ENCODE measurements at places on chromosomes 1 and 21. TPM values are rescaled to one million over a fixed set of nuclear protein-coding genes. Genes with fewer than 3 reads are reported as not detected.

DNA sequence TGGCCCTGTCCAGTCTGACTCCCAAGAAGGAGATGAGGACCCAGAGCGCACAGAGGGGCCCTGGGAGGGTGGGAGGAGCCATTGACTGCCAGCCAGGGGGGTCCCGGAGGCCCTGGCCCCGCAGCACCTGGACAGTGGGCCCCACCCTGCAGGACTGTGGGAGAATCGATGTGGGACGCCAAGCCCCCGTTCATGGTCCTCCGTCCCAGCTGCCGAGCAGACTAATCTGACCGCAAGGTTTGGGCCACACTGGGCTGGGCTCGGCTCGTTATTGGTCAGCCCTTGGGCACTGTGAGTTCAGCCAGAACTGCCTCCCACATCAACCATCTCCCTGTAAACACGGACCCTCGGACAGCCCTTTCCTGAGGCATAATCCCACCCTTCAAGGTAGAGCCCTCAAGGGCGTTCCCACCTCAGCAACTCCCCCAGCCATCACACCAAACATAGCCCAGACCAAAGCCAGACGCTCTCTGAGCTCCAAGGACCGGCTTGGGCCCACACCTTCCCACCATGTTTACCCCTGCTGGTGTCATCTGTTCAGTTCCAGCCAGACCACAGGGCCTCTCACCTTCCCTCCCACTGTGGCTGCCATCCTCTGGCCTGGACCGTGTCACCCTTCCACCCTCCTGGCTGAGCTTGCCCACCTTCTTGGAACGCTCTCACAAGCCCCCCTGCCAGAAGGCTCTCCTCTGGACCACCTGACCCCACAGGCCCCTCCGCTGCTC, 16.2 kb upstream of the POFUT2 start:
- DNase-seq = no peak
- no peak overlapping the region for H3K27ac ChIP-seq
- no peaks in the 10 kb centered on the region for H3K27me3 ChIP-seq
- peaks cover 37% of the 10 kb centered on the region for H3K4me1 ChIP-seq
- no peak overlapping the region for H3K4me3 ChIP-seq

- peak overlapping the region; percentile 91 for H3K27ac ChIP-seq
- peak; percentile 81 for DNase-seq
- no peaks in the 10 kb centered on the region for H3K36me3 ChIP-seq
- no peaks in the 10 kb centered on the region for H3K27me3 ChIP-seq
Observed at GRCh38 chr1:110672753-110673108, 2.0 kb downstream of the KCNA3 start.

DNA sequence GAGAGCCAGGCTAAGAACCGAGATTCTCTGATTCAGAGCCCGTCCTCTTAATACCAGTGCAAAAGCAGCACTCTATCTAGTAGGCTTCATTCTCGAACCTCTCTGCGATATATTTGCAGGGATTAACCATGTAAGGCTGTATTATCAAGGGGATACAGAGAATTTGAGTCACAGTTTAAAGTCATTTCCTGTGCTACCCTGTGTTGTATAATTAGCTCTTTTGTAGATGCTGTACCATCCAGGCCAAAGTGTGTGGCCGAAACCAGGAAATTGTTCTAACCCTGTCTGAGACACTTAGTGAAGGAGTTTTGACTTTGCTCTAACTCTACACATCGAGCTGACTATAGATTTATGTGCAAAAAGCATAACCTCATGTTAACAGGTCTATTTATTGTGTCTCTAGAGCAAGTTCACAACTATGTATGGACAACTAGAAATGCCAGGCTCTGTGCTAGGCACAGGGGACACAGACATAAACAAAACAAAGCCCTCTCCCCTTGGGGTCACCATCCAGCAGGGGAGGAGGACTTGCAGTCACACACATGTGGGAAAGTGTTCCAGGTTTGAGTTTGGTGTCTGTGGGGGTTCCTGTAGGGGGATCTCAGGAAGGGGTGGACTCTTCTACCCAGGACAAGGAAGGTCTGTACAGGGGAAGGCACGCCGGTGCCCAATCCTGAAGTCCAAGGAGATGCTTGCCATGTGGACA, 182.2 kb downstream of the DHRS3 start:
- peak overlapping the region; percentile 19 for H3K27ac ChIP-seq
- H3K4me3 ChIP-seq = no peak overlapping the region
- peaks cover 71% of the 10 kb centered on the region for H3K4me1 ChIP-seq
- no peak for DNase-seq
- H3K36me3 ChIP-seq = no peaks in the 10 kb centered on the region
- no peaks in the 10 kb centered on the region for H3K27me3 ChIP-seq

DNA sequence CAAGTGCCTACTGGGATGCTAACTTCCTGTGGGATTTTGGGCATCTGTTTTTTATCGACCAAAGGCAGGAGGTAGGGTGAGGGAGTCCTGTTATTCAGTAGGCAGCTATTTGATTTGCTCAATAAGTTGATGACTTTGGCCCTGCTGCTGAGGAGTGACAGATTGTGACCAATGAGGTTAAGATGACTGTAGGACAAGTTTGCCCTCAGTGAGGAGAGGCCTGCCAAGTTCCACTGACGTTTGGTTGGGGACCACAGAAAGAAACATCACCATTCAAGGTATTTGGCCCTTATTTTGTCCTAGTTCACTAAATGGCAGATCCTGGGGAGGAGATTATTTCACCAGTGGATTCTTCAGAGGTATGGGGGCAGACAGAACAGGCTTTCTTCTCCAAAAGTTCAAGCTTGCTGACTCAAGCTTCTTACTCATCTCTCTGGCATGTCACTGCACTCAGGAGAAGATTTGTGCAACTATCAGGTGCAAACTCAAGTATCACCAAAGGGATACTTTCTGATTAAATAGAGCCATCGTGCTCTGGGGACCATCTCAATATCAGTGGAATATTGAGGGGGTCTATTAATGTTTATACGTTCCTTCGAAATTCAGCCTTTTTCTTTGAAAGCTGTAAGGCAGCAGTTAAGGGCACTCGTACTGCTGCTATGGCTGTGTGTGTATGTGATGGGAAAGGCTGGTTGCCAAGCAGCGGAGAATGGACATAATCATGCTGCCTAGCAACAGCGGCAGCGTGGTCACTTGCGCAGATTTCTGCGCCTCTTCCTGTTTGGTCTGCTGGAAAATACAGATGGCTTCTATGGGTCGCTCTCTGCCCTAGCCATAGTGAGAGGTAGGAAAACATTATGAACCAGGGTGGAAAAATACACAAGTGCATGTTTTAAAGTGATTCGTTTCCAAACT, 78.7 kb downstream of the PBX1 start:
- no peak for DNase-seq
- no peaks in the 10 kb centered on the region for H3K27me3 ChIP-seq
- H3K27ac ChIP-seq = no peak overlapping the region
- no peaks in the 10 kb centered on the region for H3K36me3 ChIP-seq
- no peaks in the 10 kb centered on the region for H3K4me1 ChIP-seq

GRCh38 chr1:15627343-15627988, 10.2 kb downstream of the DDI2 start:
- no peak overlapping the region for H3K27ac ChIP-seq
- peaks cover 34% of the 10 kb centered on the region for H3K4me1 ChIP-seq
- peaks cover 21% of the 10 kb centered on the region for H3K36me3 ChIP-seq
- no peaks in the 10 kb centered on the region for H3K27me3 ChIP-seq
- no peak for DNase-seq
- no peak overlapping the region for H3K4me3 ChIP-seq

DNA sequence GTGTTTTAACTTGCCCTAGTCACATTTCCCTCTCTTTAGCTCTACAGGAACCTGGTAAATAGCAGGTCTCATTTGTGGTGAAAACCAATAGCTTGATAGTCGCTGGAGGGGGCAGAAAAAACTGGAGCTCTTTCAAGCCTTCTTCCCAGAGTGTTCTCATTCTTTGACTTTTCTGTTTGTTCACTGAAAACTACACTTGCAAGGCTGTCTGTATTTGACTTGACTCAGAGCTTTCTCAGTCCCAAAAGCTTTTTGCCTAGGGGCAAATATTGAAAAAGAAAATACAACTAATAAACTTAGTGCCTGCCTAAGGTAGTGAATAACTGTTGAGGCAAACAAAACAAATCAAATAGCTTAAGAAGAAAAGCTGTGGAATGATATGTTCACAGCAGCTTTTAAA, 217.1 kb upstream of the CHRM3 start:
- H3K4me3 ChIP-seq = no peak overlapping the region
- no peak for DNase-seq
- no peaks in the 10 kb centered on the region for H3K36me3 ChIP-seq
- no peak overlapping the region for H3K27ac ChIP-seq
- H3K27me3 ChIP-seq = no peaks in the 10 kb centered on the region
- H3K4me1 ChIP-seq = no peaks in the 10 kb centered on the region

- H3K4me3 ChIP-seq = no peak overlapping the region
- peaks cover 8% of the 10 kb centered on the region for H3K27me3 ChIP-seq
- no peaks in the 10 kb centered on the region for H3K4me1 ChIP-seq
- no peak for DNase-seq
Observed at GRCh38 chr1:119626841-119627240, 21.2 kb downstream of the ZNF697 start.

DNA sequence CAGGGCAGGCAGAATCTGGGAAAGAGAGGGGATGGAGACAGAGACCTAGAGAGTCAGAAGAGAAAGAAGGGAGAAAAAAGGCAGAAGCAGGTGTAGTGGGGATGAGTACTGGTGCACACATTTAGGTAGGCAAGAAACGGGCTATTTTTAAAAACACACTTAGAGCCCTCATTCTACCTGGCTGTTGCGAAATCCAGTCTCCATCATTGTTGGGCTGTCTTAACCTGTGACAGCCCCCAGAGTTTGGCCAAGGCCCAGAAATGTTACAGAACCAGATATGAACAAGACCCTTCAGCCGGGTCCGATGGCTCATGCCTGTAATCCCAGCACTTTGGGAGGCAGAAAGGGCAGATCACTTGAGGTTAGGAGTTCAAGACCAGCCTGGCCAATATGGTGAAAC, 12.6 kb upstream of the KDF1 start:
- H3K4me1 ChIP-seq = no peaks in the 10 kb centered on the region
- no peak overlapping the region for H3K4me3 ChIP-seq
- H3K27ac ChIP-seq = no peak overlapping the region
- no peaks in the 10 kb centered on the region for H3K27me3 ChIP-seq
- H3K36me3 ChIP-seq = no peaks in the 10 kb centered on the region
- no peak for DNase-seq

GRCh38 chr1:179380299-179380698, 14.5 kb downstream of the AXDND1 start:
- H3K36me3 ChIP-seq = no peaks in the 10 kb centered on the region
- no peak overlapping the region for H3K4me3 ChIP-seq
- no peak for DNase-seq
- H3K27ac ChIP-seq = no peak overlapping the region

GRCh38 chr1:44511769-44512168, 106.7 kb downstream of the RNF220 start:
- H3K4me3 ChIP-seq = no peak overlapping the region
- no peak overlapping the region for H3K27ac ChIP-seq
- DNase-seq = peak; percentile 13
- H3K27me3 ChIP-seq = no peaks in the 10 kb centered on the region

DNA sequence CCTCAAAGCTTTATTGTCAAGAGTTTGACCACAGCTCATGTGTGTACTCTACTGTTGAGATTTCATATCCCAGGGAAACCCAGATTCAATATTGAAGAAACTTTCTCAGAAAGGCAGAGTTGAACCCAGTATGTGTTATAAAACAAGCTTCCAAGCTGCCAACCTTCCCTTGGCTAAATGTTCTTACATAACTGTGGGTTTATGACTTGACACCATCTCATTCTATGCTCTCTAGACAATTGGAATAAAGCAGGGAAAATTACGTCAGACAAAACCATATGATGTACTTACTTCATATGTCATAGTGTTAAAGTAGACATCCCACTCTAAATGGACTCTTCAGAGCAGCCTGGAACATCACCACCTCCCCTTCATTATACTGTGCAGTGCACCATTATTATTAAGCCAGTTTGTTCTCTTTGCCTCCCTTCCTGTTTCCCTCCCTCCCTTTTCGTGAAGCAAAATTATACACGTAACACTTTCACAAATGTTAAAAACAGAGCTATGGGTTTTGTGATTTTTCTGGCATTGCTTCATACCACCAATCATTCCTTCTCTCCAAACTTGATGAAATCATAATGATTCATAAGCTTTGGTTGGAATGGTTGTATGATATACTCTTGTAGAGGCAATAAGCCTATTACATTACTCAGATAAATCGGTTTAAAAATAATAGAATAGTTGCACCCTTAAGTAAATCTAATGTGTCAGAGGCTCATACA, 507.2 kb downstream of the LTN1 start:
- no peaks in the 10 kb centered on the region for H3K4me1 ChIP-seq
- no peak for DNase-seq
- no peak overlapping the region for H3K4me3 ChIP-seq
- no peak overlapping the region for H3K27ac ChIP-seq
- H3K27me3 ChIP-seq = no peaks in the 10 kb centered on the region

- no peaks in the 10 kb centered on the region for H3K27me3 ChIP-seq
- H3K27ac ChIP-seq = no peak overlapping the region
- H3K4me3 ChIP-seq = no peak overlapping the region
- no peaks in the 10 kb centered on the region for H3K36me3 ChIP-seq
Observed at GRCh38 chr1:109909561-109909960, 1.1 kb upstream of the CSF1 start.

GRCh38 chr1:207971331-207972219, 60.6 kb upstream of the CD34 start:
- no peaks in the 10 kb centered on the region for H3K4me1 ChIP-seq
- no peaks in the 10 kb centered on the region for H3K27me3 ChIP-seq
- H3K36me3 ChIP-seq = no peaks in the 10 kb centered on the region
- DNase-seq = no peak
- no peak overlapping the region for H3K4me3 ChIP-seq
- H3K27ac ChIP-seq = no peak overlapping the region

DNA sequence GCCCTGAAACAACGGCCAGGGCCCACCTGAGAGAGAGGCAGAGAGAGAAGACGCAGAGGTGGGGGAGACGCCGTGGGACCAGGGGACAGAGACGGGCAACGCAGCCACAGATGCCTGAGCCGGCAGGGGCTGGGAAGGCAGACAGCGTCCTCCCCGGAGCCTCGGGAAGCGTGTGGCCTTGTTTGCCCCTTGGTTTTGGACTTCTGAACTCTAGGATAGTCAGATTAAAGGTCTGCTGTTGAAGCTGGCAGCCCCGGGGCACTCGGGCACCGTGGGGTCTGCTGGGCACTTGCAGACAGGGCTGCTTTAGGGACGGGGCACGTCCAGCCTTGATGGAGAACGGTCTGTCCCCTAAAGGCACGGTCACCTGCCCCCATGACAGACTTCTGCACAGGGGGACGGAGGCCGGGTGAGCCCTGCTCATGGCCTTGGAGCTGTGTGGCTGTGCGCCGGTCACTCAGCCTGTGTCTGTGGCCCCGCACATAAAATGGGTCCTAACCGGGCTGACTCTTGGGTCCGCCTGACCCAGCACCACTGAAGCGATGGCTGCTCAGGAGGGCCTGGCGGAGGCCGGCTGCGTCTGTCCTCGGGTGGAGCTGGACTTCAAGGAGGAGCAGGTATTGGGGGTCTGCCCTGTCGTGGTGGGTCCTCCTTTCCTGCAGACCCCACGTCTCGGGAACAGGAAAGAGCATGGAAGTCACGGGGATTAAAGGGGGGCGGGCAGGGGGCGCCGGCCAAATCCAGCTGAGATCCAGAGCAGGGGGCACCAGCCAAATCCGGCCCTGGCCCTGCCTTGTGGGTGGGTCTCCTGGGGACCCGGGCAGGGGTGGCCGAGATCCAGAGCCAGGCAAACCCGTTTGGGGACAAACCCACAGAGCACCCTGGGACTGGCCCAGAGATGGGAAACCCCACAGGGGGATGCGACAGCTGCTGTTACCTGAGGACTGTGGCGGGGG, 9.6 kb upstream of the RNF223 start:
- peaks cover 10% of the 10 kb centered on the region for H3K4me1 ChIP-seq
- no peaks in the 10 kb centered on the region for H3K27me3 ChIP-seq
- no peaks in the 10 kb centered on the region for H3K36me3 ChIP-seq
- DNase-seq = no peak
- no peak overlapping the region for H3K4me3 ChIP-seq

The IFI44L gene
- 4.5 TPM for total RNA-seq

The CACNA1S gene
- not detected for total RNA-seq

The SYT11 gene
- 17.7 TPM for total RNA-seq

The SH2D5 gene
- not detected for total RNA-seq

The S100A8 gene
- 0.73 TPM for total RNA-seq

The LRRC53 gene
- total RNA-seq = not detected
